ENCODE measurements at places on chromosomes 12 and 14.

DNA sequence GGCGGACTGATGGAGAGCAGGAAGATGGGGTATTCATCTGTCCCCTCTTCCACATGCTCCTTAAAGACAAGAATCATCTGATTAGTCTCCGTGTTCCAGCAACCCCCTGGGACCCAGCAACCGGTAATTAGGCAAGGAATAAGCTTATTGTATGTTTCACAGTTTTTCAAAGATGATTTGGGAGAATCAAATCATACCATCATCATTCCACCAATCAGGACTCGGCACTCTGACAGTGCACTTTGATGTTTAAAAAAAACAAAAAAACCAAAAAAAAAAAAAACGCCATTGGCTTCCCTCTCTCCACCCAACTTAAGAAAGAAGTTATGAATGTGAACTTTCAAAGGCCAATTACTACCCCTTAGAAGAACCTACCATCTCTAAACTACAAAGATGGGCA lies 1.3 kb upstream of the DYNC1H1 start:
- DNase-seq, result no peak

DNA sequence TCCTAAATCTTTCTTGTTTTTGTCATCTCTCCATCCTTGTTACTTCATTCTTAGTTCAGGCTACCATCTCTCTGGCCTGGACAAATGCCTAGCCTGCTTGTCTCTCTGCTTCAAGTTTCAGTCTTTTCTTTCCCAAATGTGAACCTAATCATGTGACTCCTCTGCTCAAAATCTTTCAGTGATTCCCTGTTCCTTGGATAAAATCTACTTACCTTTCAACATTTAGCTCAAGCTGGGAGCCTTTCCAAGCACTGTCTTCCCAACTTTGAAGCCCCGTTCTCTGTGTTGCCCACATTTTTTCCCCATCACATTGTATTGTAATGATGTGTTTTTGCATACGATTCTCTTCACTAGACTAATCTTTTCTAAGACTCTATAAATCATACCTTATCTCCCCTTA lies 24.7 kb downstream of the SLC7A8 start:
- no peak for DNase-seq

- DNase-seq, result no peak
These were observed 58.7 kb downstream of the TBK1 start for GRCh38 chr12:64510667-64511066.

DNA sequence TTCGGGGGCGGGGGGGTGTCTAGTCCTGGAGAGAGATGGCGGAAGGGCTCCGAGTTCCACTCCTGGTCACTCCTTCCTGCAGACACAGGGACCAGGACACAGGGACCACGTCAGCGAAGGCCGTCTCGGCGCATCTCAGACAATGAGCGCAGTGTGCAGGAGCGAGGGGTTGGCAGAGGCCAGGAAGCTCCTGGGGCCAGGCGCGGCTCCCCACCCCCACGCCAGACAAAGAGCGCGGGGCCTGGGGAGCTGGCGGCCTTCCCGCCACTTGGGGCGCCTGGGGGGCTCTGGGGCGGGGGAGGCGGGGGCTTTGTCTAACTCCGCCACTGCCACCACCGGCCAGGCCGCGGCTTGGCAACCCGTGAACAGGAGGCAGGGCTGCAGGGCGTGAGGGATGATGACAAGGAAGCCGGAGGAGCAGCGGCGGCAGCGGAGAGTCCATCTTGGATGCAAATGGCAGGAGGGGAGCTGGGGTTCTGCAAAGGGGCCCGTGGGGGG lies 2.2 kb downstream of the CDK2AP1 start:
- DNase-seq, result peak; percentile 87

- peak; percentile 14 for DNase-seq
These were observed 16.4 kb downstream of the DAO start for GRCh38 chr12:108896336-108896735.

DNA sequence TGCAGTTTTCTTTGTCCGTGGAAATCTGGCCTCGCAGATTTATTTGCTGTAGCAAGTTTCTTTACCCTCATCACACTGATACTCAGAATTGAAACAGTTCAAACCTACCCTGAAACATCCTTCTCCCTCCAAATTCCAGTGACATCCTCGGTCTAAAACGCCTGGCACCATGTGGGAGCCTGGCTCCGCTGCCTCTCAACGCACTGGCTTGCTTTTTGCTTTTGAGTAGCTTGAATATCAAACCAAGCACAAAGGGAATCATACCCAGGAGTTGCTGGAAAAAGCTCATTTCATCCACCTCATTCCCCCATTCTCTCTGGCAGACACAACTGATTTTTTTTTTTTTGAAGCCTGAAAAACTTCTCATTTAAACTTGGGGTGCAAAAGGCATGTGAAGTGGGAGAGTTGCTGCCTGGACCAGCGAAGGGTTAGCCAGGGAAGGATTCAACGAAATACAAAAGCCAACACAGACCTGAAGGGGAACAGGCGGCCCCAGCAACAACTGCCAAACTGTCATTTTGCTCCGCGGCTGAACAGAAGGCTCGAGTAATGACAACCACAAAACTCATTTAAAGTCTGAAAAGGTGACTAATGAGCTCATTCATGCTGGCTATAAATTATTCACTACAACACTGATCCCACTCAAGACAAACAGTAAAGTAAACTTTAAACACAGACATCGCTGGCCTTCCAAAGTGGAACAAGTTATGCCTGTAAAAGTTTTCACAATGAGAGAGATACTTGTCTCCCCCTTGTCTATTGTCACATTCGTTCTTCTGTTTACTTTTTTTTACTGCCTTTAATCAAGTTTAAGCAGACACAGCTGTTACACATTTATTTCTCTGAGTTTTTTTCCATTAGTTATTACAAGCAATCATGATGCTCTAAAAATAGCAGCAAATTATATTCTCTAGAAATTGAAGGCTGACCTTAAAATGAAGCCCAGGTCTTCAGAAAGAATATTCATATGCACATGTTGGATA lies 12.5 kb upstream of the FOXN3 start:
- no peak for DNase-seq

GRCh38 chr14:54774824-54775223 lies 127.8 kb downstream of the GCH1 start:
- DNase-seq, result no peak

DNA sequence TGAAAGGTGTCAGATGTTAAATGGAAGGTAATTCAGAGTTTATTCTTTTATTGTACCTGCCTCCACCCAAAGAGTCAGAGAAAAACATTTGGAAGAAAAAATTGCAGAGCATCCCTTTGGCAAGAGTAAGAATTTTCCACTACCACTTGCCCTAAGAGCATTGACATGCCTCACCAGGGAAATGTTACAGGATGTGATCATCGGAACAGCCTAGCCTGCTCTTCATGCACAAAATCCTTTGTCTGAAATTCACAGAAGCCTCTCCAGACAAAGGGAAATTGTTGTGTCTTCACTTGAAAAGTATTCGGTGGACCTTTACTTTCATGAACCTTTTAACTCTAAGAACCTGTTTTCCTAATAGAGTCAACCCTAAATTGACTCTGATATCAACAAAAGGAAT lies 36.9 kb downstream of the ATP2A2 start:
- DNase-seq, result no peak

GRCh38 chr14:73895939-73896338 lies 9.3 kb downstream of the ZNF410 start:
- DNase-seq, result no peak

GRCh38 chr12:67795236-67795635 lies 146.7 kb downstream of the DYRK2 start:
- no peak for DNase-seq
